ENCODE measurements at places on chromosomes 1 and 21.

- DNase-seq: no peak
Measured at GRCh38 chr1:35129080-35129479, 49.9 kb downstream of the ZMYM1 start.

DNA sequence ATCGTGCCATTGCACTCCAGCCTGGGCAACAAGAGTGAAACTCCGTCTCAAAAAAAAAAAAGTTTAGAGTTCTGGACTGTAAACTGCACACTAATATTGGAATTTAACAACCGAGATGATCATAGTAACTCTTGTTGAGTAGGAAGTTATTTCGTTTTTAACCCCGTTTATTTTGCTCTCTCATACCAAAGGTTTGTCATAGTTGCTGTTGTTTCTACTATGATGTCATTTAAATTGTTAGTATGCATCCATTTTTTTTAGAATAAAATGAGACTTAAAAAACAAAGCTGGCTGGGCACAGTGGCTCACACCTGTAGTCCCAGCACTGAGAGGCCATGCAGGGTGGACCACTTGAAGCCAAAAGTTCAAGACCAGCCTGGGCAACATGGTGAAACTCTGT, 49.3 kb downstream of the DOP1B start:
- DNase-seq: no peak

- no peak for DNase-seq
Measured at GRCh38 chr1:41318135-41318534, 43.1 kb upstream of the FOXO6 start.

GRCh38 chr1:153937331-153937730, 9.2 kb downstream of the DENND4B start:
- no peak for DNase-seq

- DNase-seq: no peak
Measured at GRCh38 chr1:18001725-18002124, 105.9 kb upstream of the IGSF21 start.

DNA sequence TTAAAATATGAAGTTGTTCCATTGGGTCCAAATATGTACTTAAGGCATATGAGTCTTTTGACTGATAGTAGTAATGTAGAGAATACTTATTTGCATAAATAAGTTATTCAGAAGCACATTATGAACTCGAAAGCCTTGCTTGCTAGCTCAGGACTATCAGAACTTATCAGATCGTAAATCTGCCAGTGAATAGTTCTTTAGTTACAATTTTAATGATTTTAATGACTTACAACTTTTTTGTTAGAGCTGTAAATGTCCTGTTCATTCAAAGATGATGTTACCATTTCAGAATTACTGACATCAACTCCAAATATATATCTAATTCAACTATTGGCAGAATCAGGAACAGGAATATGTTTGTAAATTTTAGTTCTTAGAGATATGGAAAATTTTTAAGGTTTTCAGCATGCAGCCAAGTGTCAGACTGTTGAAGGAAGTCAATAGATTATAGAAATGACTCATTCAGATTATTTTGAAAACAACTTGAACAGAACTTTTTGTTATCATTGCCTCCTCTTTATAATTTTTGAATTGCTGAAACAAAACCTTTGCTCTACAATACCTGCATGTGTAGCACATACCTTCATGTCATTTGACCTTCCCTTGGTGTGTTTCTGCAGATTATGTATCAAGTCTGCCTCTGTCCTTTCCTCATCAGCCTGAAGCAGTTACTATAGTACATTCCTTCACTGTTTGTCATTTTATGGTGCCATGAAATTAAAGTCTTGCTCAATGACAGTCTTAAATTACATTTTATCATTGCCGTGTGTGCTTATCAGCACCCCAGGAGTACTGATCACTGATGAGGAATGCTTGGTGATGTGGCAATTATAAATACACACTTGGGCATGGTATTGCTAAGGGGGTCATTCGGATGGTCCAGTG, 44.9 kb downstream of the LRRC8D start:
- no peak for DNase-seq

- DNase-seq: no peak
Measured at GRCh38 chr21:38455403-38455802, 42.9 kb downstream of the ERG start.

DNA sequence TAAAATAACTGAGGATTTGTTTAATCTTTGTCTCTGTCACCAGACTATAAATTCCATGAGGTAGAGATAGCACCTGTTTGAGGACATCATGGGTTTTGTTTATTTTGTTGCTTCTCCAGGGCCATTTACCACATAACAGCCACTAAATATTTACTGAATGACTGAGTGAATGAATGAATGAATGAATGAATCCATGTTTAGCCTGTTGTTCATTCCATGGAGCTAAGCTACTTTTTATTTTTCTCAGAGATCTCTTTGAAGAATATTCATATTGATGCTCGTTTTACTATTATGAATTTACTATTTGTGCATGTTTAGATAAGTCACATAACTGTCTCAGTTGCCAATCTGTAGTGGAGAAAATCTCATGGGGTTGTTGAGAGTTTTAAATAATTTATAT, 17.7 kb downstream of the LRRC8B start:
- DNase-seq: no peak

DNA sequence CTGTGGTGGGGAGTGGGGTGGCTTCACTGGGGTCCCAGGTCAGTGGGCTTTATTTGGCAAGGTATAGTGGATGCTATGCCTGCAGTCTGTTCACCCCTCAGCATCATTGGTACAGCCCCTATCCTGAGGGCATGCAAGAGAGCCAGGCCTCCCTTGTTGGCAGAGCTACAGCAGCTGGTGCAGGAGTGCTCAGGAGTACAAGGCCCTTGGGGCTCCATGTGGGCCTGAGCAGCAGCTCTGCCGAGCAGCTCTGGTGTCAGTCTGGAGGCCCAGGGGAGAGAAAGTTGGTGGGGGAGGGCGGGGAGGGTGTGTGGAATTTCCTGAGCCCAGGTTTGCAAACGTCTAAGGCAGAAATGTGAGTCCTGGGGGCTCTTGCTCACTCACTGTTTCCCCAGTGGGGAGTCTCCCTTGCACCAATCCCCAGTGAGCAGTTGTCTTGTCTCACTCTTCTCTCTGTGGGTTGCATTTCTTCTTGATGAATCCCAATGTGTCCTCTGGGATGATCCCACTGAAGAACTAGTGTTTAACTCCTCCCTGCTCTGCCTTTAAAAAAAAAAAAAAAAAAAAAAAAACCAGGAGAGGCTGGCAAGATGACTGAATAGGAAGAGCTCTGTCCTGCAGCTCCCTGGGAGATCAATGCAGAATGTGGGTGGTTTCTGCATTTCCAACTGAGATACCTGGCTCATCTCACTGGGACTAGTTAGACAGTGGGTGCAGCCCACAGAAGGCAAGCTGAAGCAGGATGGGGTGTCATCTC, 39.5 kb upstream of the CYP4X1 start:
- no peak for DNase-seq

DNA sequence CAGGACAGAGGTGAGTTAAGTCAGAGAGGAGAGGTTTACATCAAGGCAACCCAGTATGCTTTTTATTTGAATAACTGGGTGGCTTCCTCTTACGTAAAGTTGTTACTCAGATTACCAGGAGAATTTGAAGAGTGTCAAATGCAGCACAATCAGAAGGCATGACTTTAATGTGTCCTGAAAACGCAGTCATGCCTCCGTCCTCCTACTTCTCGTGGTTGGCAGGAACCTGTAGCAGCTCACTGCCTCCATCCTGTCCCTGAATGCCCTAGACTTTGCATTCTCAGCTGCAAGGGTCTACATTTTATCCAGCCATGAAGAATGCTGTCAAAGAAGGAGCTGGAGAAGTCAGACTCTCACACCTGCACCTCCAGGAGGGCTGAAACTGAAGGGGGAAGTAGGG, 66.7 kb downstream of the MIS18A start:
- no peak for DNase-seq

DNA sequence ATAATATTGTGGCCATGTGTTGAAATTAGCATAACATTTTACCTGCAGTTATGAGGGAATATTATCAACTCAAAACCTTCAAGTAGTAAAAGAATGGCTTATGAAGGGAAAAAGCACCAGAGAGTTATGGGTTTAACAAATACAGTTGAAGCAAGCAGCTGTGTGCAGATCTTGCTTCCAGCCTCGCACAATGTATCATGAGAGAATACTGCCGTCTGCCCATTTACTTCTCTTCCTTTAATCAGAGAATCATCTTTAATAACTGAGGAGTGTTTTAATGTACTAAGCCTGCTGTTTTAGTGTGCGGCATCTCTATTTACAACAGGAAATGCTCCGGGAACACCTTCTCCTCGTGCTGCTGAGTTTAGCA, 120.9 kb downstream of the ATG4C start:
- no peak for DNase-seq

- DNase-seq: no peak
Measured at GRCh38 chr1:227318853-227319607, 738 bp upstream of the CDC42BPA start.

GRCh38 chr1:180182643-180183311, 28.1 kb downstream of the QSOX1 start:
- DNase-seq: no peak

DNA sequence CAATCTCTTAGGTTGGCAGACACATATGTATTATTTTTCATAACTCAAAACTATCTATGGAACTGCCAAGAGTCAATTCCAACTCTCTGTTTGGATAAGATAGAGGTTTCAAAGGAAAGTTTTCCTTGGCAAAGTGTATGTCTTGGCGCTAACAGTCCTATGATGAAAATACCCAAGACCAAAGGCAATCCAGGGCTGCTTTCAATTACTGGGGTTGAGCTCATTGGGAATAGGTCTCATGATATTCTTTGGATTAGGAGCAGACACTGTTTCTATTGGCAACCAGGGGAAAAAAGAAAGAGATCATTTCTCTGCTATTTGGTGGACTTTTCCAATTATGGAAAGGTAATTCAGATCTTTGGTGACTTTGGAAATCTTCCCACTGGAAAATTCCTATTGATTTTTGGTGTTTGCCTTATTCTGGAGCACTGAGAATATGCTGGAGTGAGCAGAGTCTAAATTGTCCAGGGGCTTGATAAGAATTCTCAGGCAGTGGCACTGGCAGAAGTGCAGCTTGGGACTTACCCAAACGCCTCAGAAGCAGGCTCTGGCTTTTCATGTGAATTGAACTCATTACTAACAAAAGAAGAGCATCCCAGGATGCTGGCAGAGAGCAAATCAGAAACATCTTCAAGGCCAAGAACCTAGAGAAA, 20.4 kb upstream of the PLXNA2 start:
- no peak for DNase-seq

GRCh38 chr1:214446772-214447556, 104.4 kb downstream of the PTPN14 start:
- DNase-seq: no peak

GRCh38 chr1:109499661-109500536, 6.0 kb downstream of the CYB561D1 start:
- DNase-seq: peak; percentile 52

- no peak for DNase-seq
Measured at GRCh38 chr1:81287411-81288080, 513.2 kb upstream of the ADGRL2 start.

DNA sequence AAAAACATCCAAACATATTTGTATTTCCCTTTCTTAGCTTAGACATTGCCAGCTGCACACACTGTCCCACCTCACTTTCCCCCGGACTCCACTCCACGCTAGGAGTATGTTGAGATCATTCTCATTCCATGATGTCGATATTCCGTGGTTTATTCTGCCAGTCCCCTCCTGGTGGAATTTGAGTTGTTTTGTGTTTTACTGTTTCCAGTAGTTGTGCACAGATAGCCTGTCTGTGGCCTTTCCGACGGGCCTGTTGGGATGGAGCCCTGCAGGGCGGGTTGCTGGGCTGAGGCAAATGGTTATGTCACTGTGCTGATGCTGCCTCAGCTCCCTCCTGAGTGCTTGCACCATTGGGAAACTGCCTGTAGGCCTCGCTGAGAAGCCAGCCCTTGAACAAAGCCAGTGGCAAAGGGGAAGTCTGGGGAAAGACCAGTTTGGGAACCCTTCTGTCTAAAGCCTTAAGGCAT, 12.8 kb downstream of the TRAPPC10 start:
- DNase-seq: no peak

DNA sequence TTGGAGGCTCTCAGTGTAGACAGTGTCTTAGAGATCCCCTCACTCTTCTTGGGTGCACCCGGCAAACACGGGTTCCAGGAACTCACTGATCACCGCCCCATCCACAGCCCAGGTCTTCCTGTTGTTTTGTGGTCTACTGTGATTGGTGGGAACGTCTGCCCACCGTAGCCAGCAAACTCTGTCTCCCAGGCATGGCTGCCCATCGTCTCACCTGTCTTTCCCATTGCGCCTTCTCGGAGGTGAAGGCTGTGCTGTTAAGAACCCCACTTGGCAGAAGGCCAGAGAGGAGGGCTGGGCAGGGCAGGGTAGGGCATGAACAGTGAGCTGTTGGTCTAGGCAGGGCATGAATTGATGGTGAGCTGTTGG, 14.1 kb upstream of the KCNA2 start:
- no peak for DNase-seq

- DNase-seq: no peak
Measured at GRCh38 chr21:8990326-8991087, 1530.9 kb upstream of the TPTE start.

GRCh38 chr1:184647471-184647870, 107.2 kb downstream of the EDEM3 start:
- DNase-seq: no peak

GRCh38 chr1:119971710-119972570, 75.6 kb upstream of the ADAM30 start:
- DNase-seq: no peak

- DNase-seq: no peak
Measured at GRCh38 chr1:26189751-26190275, 589 bp upstream of the CATSPER4 start.

- no peak for DNase-seq
Measured at GRCh38 chr1:7898962-7899361, 41.7 kb downstream of the TNFRSF9 start.

DNA sequence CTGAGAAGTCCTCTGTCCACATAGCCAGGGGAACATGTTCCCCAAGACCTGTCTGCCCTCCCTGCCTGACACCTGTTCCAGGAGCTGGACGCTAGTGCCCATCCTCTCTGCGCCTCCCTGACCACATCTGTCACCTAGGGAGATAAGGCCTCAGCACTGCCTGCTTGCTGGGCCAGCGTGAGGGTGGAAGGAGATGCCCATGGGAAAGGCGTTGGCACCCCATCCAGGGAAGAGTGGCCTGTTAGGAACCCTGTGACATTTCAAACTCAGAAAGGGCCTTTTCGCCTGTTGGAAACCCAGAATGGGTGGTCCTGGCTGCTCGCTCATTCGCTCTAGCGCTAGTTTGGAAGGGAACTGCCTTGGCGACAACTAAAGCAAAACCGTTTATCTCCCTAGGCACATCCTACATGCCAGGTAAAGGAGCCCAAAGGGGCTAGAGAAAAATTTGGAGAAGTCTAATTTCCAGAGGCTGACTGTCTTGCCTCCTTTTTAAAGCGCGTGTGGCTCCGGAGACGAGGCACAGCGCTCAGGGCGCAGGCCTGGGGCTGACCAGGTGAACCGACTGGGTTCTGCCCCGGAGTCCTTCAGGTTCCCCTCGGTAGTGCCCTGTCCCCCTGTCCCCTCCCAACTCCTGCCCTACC, 410 bp downstream of the ACTA1 start:
- DNase-seq: no peak

- no peak for DNase-seq
Measured at GRCh38 chr1:201944639-201945038, 1.7 kb downstream of the LMOD1 start.

All from effector CD8-positive, alpha-beta T cell (primary cell).